ENCODE measurements at places on chromosomes 5 and 9. TPM values are rescaled to one million over a fixed set of nuclear protein-coding genes. Genes with fewer than 3 reads are reported as not detected.
A peak's percentile ranks its signal among the peaks of the same experiment; 100 is the strongest.

Gene RNF44
- 22.4 TPM for total RNA-seq

Gene PTPN3
- total RNA-seq: 8.8 TPM

Gene RNF14
- 62.4 TPM for total RNA-seq

Gene DMGDH
- 1.7 TPM for total RNA-seq

Gene LCN15
- not detected for total RNA-seq

Gene ARSI
- total RNA-seq: 0.15 TPM

Gene PCDHA1
- not detected for total RNA-seq

Gene SLC34A1
- total RNA-seq: not detected

Gene LRRTM2
- total RNA-seq: 0.22 TPM

Gene MTAP
- total RNA-seq: 15.0 TPM

GRCh38 chr5:116291271-116291670, 206.4 kb downstream of the COMMD10 start:
- peaks cover 10% of the 10 kb centered on the region for H3K36me3 ChIP-seq
- no peaks in the 10 kb centered on the region for H3K27me3 ChIP-seq
- DNase-seq: no peak
- H3K27ac ChIP-seq: no peak overlapping the region
- H3K4me1 ChIP-seq: no peaks in the 10 kb centered on the region

GRCh38 chr5:155290937-155291336, 277.4 kb downstream of the KIF4B start:
- DNase-seq: no peak
- no peaks in the 10 kb centered on the region for H3K36me3 ChIP-seq
- no peak overlapping the region for H3K27ac ChIP-seq
- no peak overlapping the region for H3K4me3 ChIP-seq
- H3K27me3 ChIP-seq: no peaks in the 10 kb centered on the region

DNA sequence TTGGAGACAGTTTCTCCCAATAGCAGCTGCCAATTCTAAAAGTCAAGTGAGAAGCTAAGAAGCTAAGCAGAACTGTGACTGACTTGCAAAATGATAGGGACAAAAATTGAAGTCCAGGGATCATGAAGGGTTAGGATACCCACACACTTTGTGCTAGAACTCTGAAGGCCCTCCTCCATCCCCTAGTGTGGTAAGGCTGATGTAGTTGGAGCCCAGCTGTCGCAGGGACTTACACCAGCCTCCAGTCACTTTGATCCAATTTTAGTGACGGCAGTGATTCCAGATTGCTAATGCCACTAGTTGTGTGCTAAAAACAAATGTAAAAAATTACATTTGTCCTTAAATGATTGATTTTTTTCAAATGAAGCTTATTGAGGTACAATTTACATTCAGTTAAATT, 742.7 kb upstream of the ZNF608 start:
- no peak for DNase-seq
- no peak overlapping the region for H3K4me3 ChIP-seq
- peaks cover 16% of the 10 kb centered on the region for H3K4me1 ChIP-seq
- H3K27ac ChIP-seq: no peak overlapping the region
- no peaks in the 10 kb centered on the region for H3K27me3 ChIP-seq

DNA sequence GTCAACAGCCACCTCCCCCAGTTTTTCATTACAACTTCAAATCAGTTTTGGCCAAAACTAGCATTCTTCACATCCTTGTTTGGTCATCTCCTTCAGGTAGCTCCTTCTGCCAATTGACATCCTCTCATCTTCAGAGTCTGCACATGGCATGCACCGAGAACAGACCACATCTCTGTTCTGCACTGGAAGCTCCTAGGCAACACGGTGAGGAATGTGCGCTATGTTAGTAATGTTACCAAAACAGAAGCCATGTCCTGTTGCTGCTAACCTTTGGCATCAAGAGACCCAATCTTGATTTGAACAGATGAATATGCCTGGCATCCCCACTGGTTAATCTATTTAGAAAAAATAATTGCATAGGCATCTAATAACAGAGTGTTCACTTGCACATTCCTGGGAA, 5.1 kb upstream of the HK3 start:
- no peak overlapping the region for H3K27ac ChIP-seq
- no peak overlapping the region for H3K4me3 ChIP-seq
- H3K27me3 ChIP-seq: no peaks in the 10 kb centered on the region
- H3K4me1 ChIP-seq: peaks cover 3% of the 10 kb centered on the region
- no peak for DNase-seq
- H3K36me3 ChIP-seq: peaks cover 72% of the 10 kb centered on the region

- no peaks in the 10 kb centered on the region for H3K36me3 ChIP-seq
- H3K27me3 ChIP-seq: no peaks in the 10 kb centered on the region
- H3K4me1 ChIP-seq: no peaks in the 10 kb centered on the region
- H3K4me3 ChIP-seq: no peak overlapping the region
- no peak for DNase-seq
Measured at GRCh38 chr9:91495450-91495849, 71.8 kb upstream of the NFIL3 start.

DNA sequence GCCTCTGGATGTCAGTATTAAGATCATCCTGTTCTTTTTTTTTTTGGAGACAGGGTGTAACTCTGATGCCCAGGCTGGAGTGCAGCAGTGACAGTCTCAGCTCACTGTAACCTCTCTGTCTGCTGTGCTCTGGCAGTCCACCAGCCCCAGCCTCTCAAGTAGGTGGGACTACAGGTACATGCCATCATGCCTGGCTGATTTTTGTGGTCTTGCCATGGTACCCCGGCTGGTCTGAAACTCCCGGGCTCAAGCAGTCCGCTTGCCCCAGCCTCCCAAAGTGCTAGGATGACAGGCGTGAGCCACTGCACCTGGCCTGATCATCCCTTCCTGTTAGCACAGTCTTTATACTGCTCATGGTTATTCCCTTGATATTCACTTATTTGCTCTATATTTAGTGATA, 3.5 kb downstream of the KDM4C start:
- no peak overlapping the region for H3K4me3 ChIP-seq
- H3K4me1 ChIP-seq: peaks cover 32% of the 10 kb centered on the region
- DNase-seq: no peak
- no peaks in the 10 kb centered on the region for H3K27me3 ChIP-seq
- no peak overlapping the region for H3K27ac ChIP-seq

- H3K27me3 ChIP-seq: no peaks in the 10 kb centered on the region
- DNase-seq: no peak
- H3K36me3 ChIP-seq: no peaks in the 10 kb centered on the region
- H3K4me1 ChIP-seq: peaks cover 8% of the 10 kb centered on the region
- no peak overlapping the region for H3K27ac ChIP-seq
Measured at GRCh38 chr9:3337515-3338225, 188.1 kb downstream of the RFX3 start.

DNA sequence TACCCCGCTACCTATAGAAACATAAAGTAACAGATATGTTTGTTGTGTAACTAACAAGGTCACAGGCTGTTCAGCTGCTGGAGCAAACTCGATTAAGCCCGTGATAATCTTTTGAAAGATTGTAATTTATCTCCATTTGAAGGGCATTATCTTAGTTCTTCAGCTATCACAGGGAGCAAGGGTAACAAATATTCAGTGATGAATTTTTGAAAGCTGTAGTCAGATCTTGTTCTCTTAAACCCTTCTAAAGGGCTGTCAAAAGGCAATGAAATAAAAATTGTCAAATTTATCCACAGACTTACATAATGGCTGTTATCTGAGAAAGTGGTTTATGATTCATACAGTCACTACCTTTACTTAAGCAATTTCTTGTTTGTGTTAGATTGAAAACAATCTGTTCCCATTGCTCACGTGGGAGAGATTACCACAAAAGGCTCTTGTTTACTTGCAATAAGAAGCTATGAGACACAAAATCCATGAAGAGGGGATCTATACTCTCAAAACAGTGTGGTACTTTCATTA, 78.3 kb upstream of the ZNF608 start:
- peaks cover 15% of the 10 kb centered on the region for H3K4me1 ChIP-seq
- H3K36me3 ChIP-seq: no peaks in the 10 kb centered on the region
- H3K27ac ChIP-seq: peak overlapping the region; percentile 36
- H3K27me3 ChIP-seq: no peaks in the 10 kb centered on the region

DNA sequence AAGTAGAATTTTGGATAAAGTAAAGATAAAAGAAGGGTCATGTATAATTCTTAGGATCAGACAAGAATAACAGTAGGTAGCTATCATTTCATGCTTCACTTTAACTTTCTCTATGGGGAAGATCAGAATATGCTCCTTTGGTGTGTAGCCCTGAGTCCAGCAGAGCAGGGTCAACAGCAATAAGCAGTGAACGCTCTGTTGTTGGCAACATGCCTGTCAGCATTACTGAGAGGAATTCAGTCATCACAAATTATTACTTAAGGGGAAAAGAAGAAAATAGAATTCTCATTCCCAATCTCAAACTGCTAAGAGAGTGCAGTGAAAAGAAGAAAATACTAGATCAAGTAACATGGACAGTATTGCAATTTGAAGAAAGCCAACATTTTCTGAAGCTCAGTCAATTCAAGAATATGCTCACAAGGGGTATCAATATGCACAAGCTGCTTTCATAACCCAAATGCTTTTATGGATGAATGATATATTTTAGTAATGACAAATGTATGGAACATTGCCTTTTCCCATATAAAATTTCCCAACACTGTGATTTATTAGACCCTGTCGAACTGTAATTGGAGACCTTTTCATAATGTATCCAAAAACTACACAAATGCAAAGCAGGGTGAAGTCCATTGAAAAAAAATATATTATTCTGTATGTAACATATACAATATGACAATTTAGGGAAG, 1359.4 kb downstream of the EFNA5 start:
- no peaks in the 10 kb centered on the region for H3K36me3 ChIP-seq
- H3K27me3 ChIP-seq: no peaks in the 10 kb centered on the region
- no peak overlapping the region for H3K27ac ChIP-seq

- H3K4me1 ChIP-seq: peaks cover 12% of the 10 kb centered on the region
- H3K27me3 ChIP-seq: no peaks in the 10 kb centered on the region
- H3K27ac ChIP-seq: peak overlapping the region; percentile 2
- no peak overlapping the region for H3K4me3 ChIP-seq
- no peaks in the 10 kb centered on the region for H3K36me3 ChIP-seq
Measured at GRCh38 chr5:56350597-56351170, 117.6 kb upstream of the ANKRD55 start.

GRCh38 chr5:171367424-171368370, 20.0 kb upstream of the NPM1 start:
- H3K4me3 ChIP-seq: no peak overlapping the region
- no peaks in the 10 kb centered on the region for H3K36me3 ChIP-seq
- no peaks in the 10 kb centered on the region for H3K4me1 ChIP-seq
- no peak for DNase-seq
- peaks cover 7% of the 10 kb centered on the region for H3K27me3 ChIP-seq
- H3K27ac ChIP-seq: no peak overlapping the region

DNA sequence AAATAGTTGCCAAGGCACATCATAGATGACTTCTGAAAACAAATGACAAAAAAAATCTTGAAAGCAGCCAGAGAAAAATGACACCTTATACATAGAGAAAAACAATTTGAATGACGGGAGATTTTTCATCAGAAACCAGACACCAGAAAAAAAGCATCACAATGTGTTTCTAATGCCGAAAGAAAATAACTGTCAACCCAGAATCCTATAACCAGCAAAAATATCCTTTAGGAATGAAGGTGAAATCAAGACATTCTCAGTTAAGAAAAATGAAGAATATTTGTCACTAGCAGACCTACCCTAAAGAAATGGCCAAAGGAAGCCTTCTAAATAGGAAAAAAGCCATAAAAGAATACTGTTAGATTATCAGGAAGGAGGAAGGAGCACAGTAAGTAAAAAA, 54.0 kb downstream of the SPTLC1 start:
- no peak overlapping the region for H3K27ac ChIP-seq
- H3K36me3 ChIP-seq: peaks cover 39% of the 10 kb centered on the region
- H3K27me3 ChIP-seq: no peaks in the 10 kb centered on the region
- no peak overlapping the region for H3K4me3 ChIP-seq
- no peak for DNase-seq

DNA sequence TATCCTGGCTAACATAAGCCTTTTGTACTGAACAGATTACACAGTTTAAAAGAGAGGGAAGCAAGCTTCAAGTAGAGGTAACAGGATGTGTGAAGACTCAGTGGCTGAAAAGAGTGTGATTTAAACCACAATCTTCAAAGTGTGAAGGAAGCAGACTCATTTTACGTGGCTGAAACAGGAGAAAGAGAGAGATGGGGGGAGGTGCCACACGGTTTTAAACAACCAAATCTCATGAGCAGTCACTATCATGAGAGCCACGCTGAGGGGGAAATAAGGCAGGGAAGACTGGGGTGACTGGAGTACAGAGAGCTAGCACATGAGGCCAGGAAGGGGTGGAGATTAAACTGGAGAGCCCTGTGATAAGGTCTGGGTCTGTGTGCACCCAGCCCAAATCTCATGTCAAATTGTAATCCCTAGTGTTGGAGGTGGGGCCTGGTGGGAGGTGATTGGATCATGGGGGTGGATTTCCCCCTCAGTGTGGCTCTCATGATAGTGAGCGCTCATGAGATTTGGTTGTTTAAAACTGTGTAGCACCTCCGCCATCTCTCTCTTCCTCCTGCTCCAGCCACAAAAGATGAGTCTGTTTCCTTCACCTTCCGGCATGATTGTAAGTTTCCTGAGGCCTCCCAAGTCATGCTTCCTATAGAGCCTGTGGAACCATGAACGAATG, 318.6 kb upstream of the CD180 start:
- H3K27me3 ChIP-seq: no peaks in the 10 kb centered on the region
- H3K4me1 ChIP-seq: no peaks in the 10 kb centered on the region
- no peak overlapping the region for H3K4me3 ChIP-seq
- H3K36me3 ChIP-seq: no peaks in the 10 kb centered on the region
- no peak for DNase-seq
- no peak overlapping the region for H3K27ac ChIP-seq

GRCh38 chr9:93108291-93109041, 12.4 kb downstream of the CARD19 start:
- no peaks in the 10 kb centered on the region for H3K27me3 ChIP-seq
- peaks cover 14% of the 10 kb centered on the region for H3K4me1 ChIP-seq
- H3K27ac ChIP-seq: no peak overlapping the region
- no peak overlapping the region for H3K4me3 ChIP-seq

DNA sequence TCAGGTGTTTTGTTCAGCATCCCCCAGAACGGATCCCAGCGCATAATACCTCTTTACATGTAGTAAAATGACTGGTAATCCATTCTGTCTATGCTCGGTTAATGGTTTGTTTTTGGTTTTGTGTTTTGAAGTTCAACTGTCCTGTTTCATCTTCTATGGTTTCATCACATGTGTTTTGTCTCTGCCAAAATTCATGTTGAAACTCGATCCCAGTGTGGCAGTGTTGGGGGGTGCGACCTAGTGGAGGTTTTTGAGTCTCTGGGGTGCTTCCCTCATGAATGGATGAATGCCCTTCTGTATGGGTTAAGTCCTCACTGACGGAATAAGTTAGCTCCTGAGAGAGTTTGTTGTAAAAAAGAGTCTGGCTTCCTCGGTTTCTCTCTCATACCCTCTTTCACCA, 317.4 kb downstream of the KDM4C start:
- H3K36me3 ChIP-seq: peaks cover 13% of the 10 kb centered on the region
- H3K4me1 ChIP-seq: peaks cover 6% of the 10 kb centered on the region
- DNase-seq: no peak
- H3K27me3 ChIP-seq: no peaks in the 10 kb centered on the region
- no peak overlapping the region for H3K27ac ChIP-seq
- H3K4me3 ChIP-seq: no peak overlapping the region

DNA sequence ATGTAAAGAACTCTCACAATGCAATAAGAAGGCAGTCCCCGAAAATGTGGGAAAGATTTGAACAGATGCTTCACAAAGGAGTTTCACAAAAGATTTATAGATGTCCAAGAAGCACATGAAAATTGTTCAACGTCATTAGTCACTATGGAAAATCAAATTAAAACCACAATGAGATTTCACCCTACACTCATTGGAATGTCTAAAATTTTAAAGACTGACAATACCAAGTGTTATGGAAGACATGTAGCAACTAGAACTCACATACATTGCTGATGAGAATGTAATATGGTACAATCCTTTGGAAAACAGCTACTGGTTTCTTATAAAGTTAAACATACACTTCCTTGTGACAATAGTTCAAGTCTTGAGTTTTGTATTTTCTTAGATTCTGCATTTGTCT, 11.0 kb upstream of the RECK start:
- H3K36me3 ChIP-seq: no peaks in the 10 kb centered on the region
- no peak for DNase-seq
- no peaks in the 10 kb centered on the region for H3K27me3 ChIP-seq
- peaks cover 11% of the 10 kb centered on the region for H3K4me1 ChIP-seq

All from psoas muscle (tissue), 8 donors.